ENCODE measurements at places on chromosomes 6 and 20. TPM values are rescaled to one million over a fixed set of nuclear protein-coding genes. Genes with fewer than 3 reads are reported as not detected.

RIN2 gene
- total RNA-seq = 134 TPM

OOEP gene
- total RNA-seq = not detected

DNMT3B gene
- total RNA-seq = 3.6 TPM

RBL1 gene
- total RNA-seq = 10.4 TPM

THBS2 gene
- total RNA-seq = 3.6 TPM

Measured in epithelial cell of umbilical artery (primary cell).